Osteocyte (in vitro differentiated cells): ENCODE measurements at places on chromosomes 1 and 21. TPM values are rescaled to one million over a fixed set of nuclear protein-coding genes. Genes with fewer than 3 reads are reported as not detected.
A peak's percentile ranks its signal among the peaks of the same experiment; 100 is the strongest.

NME7 gene
- 16.2 and 20.5 TPM in 2 replicates for total RNA-seq

PPFIA4 gene
- total RNA-seq, result 0.63 and 1.4 TPM in 2 replicates

F13B gene
- total RNA-seq, result not detected in 2 replicates

TBCE gene
- 30.3 and 31.8 TPM in 2 replicates for total RNA-seq

CCT8 gene
- total RNA-seq, result 130 and 132 TPM in 2 replicates

CFHR2 gene
- total RNA-seq, result not detected in 2 replicates

SMYD2 gene
- 44.7 and 46.8 TPM in 2 replicates for total RNA-seq

DNA sequence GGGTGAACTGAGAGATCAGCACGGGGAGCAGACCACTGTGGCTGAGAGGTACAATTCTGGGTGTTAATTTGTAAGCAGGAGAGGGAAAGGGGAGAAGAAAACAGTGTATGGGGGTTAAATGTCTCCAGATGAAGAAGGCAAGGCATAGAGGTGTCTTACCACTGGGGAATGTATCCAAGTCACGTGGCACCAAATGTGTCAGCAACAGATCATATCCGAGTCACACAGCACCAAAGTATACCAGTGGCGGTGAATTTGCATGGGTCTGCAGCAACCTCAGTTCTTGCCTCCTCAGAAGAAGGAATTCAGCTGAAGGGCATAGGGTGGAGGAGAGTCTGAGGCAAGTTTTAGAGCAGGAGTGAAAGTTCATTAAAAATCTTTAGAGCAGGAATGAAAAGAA lies 21.2 kb upstream of the SYCP1 start:
- no peak for DNase-seq

DNA sequence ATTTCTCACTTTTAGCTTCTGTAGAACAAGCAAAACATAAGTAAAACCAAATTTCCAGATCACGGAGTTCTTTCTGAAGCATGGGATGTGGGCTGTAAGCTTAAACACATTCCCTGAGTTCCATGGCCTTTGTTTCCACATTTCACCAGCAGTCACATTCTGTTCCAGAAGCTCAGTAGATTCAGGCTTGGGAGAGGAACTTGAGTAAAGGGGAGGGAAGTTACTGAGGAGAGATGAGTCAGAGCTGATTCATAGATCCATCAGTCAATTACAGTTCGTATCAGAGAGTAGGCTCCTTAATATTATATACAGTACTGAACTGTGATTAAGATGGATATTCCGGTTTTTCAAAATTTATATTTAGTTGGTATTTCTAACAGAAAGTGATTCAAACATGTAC lies 614.3 kb downstream of the NCAM2 start:
- DNase-seq, result no peak

GRCh38 chr21:34561806-34562205 lies 49.8 kb upstream of the KCNE1 start:
- peak; percentile 32 for DNase-seq

GRCh38 chr1:52122384-52122783 lies 19.5 kb upstream of the ZFYVE9 start:
- DNase-seq, result no peak

DNA sequence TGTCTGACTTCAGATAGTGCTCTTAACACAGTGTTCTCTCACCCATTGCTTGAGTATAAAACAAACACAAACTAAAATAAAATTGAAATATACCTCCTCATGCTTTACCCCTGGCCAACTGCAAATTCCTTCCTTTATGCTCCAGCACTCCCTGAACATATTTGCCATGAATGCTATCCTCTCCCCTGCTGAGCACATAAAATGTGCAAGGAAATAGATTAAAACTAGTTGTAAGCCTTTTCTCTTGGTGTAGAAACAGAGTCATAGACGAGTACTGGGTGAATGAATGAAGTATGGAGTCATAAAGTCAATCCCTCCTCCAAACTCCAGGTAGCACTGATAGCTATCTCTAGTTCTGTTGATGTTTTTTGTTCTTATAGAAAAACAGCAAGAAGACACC lies 2.6 kb downstream of the GPR161 start:
- no peak for DNase-seq

DNA sequence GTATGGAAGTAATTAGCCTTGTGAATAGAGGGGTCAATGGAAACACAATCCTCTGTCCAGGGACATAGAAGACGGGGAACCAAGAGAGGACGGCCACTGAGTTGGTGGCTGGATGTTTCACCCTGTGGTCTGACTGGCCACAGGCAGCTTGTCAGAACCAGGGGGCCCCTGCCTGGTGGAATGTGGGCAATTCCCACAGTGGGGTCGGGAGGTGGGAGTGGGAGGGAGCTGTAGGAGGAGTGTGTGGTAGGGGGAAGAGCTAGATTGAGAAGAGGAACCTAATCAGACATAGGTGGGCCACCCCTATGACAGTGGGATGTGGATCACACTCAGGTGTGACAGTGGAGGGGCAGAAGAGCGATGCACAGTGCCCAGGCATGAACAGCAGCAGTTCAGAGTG lies 31.3 kb downstream of the TRIM62 start:
- no peak for DNase-seq

DNA sequence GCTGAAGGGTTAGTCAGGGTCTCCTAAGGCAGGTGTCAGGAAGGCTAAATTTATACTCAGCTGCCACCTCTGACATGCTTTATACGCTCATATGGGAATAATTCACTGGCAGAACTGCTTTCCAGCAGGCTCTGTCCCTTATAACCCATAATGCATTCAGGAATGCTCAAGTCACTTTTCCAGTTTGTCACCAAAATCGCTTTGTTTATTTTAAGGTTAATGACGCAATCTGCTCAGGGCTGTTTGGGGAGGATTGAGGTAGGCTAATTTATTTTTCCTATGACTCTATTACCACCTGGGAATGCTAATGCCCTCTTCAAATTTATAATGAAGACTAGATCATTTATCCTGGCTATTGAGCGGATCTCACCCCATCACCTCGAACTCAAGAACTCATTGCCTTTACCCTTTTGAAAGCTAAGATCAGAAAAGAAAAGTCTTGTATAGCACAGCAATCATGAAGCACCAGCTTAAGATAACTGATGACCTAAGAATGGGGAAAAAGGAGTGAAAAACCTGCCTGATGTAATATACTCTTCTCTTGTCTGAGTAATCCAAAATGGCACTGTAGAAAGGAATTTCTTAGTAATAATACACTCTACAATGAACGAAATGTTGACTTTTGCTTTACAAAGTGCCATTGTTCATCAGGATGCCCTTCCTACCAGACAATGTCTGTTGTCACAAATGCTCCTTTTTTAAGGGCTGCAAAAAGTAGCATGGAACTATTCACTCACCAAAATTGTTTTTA lies 97.9 kb upstream of the EXO1 start:
- DNase-seq, result no peak

- DNase-seq, result no peak
Measured at GRCh38 chr1:165737196-165737595, 31.5 kb downstream of the TMCO1 start.

- no peak for DNase-seq
Measured at GRCh38 chr1:173554089-173554488, 48.8 kb downstream of the SLC9C2 start.

GRCh38 chr1:26862781-26863684 lies at the start of gene SFN:
Gene SFN (plus strand): TSS chr1:26863149. CDS start chr1:26863213, 64 bp downstream.
- DNase-seq, result no peak

DNA sequence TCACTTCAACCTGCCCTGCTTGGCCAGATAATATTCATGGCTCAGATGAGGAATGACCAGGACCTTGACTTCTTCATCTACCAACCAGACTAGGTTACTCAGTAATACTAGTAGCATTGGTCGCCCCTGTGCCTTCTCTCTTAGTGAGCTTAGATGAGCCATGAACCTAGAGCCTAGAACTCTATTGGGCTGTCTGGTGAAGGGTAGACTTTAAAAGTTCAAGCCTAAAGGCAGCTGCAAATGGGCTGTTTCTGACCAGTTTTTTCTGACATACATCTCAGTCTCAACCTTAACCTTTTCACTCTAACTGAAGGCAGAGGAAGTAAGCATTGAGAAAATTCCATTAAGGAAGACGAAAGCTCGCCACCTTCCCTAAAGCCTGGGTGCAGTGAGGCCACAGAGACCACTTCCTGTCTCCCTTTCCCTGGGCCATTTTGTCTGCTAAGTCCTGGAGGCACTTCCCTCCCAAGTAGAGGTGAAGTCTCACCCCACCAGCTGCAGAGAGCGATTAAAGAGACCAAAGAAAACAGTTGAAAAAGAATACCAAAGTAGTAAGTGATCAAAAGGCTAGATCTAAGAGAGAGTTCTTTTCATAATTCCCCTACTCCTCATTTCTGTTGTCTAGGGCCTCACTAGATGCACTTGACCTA lies 53.3 kb downstream of the MTR start:
- DNase-seq, result no peak

- DNase-seq, result no peak
Measured at GRCh38 chr1:62076286-62076685, 118.4 kb upstream of the L1TD1 start.

GRCh38 chr1:91741301-91741700 lies 144.7 kb downstream of the TGFBR3 start:
- no peak for DNase-seq

DNA sequence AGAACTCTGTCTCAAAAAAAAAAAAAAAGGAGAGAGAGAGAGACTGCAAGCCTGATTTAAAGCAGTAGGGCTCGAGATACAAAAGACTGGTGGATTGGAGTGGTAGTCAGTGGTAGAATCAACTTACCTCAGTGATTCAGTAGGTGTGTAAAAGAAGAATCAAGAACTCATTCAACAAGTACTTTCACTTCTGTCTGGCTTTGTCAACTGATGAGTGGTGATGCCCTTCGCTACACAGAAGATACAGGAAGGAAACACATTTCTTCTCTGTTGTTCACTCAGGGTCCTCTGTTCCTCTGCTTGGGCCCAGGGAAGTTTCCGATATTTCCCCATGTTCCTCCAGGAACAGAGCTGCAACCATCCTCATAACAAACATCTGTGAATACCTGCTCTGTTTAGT lies 68.6 kb upstream of the COG2 start:
- DNase-seq, result no peak

DNA sequence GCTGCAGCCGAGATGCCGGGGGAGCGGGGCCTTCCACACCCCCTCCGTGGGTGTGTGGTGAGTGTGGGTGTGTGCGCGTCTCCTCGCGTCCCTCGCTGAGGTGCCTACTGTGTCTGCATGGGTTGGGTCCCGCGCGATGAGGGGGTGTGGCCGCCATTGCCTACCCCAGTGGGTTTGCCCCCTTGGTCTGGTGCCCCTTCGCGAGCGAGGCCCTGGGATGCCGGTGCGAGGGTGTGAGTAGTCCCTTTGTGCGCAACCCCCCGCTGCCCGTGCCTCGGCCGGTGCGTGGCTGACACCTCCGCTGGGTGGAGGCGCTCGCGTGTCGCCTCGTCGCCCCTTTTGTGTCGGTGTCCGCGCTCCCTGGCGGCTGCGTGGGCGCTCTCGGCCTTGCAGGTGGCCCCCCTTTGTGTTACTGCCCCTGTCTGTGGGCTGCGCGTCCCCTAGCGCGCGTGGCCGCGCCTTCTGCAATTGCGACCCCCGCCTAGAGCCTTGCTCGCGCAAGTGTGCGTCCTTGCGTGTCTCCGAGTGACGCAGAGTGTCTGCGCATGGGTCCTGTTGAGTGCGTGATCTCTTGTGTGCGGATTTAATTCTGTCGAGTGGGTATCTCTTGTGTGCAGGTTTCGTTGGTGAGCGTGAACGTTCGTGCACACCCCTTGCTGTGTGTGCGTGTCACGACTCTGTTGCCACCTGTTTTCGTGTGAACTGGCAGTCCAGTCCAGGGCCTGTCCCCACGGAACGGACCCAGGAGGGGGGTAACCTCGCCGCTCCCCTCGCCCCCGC lies 553 bp downstream of the TTC3 start:
- DNase-seq, result peak; percentile 87

GRCh38 chr1:183226963-183227362 lies 40.9 kb downstream of the LAMC2 start:
- DNase-seq, result no peak

DNA sequence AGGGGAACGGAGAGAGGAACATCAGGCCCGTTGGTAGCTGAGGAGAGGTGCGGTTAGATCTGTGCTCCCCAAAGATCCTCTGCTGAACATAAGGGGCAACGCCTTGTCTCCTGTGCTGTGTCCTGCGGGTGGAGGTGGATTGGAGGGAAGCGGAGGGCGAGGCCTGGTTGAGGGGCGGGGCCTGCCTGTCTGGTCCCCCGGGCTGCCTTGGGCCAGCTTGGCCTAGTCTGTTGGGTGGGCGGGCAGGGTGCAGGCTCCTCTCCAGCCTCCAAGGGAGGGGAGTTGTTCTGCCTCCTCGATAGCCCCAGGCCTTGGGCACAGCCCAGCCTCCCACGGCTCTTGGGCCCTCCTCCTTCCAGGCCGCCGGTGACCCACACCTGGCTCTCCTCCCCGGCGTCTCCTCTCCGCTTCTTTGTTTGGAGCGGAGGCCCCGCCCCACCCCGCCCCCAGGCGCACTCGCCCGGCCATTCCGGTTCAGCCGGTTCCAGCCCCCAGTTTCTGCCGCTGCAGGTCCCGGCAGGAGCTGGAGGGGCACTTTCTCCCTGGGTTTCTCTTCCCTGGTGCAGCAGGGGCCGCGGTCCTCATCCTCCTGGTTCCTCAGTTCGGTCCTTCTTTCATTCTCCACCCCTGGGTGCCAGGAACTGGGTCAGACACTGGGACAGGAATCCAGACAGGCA lies 19.4 kb downstream of the PTPRF start:
- DNase-seq, result no peak

DNA sequence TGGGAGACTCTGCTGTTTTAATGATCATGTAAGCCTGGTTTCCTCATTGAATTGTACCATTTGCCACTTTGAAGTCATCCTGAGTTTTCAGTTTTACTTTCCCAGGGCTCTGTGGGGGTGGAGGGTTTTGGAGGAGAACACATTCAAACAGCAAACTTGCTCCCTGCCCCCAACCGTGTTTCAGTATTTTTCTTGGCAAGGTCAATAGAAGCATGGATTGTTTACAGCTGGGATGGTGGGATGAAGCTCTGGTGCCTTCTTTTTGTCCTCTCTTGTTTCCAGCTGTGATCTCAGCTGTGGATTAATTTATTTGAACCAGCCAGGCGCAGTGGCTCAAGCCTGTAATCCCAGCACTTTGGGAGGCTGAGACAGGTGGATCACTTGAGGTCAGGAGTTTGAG lies 54.3 kb upstream of the SERBP1 start:
- DNase-seq, result no peak
